ENCODE measurements at places on chromosomes 5 and 9.

DNA sequence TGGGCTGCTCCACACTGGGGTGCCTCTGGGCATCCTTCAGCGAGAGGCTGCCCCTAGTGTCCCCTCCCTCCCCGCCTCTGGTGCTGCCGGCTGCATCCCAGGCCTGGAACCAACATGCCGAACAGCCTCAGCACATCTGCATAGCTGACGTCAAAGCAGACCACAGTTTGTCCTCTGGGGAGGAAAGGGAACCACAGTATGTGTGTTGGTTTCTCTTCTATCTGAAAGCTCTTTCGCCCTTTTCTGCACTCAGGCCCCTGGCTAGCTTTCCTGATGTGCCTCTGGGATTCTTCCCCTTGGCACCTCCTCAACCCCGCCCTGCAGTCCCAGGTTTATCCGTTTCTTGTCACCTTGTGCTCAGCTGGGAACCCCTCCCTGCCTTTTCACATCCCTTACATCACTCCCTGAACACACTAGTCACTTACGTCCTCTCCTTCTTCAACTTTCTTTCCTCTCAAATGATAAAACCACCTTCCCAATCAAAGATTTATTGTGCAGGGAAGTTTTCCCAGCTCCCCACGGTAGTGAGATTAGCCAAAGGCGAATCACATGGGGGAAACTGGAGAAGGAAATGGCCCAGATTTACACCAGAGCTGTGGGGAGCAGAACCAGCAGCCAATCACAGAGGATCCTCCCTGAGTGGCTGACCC lies 35.5 kb upstream of the B4GALT1 start:
- no peak for DNase-seq

- no peak for DNase-seq
Observed at GRCh38 chr9:95735701-95736100, 139.8 kb upstream of the ERCC6L2 start.

DNA sequence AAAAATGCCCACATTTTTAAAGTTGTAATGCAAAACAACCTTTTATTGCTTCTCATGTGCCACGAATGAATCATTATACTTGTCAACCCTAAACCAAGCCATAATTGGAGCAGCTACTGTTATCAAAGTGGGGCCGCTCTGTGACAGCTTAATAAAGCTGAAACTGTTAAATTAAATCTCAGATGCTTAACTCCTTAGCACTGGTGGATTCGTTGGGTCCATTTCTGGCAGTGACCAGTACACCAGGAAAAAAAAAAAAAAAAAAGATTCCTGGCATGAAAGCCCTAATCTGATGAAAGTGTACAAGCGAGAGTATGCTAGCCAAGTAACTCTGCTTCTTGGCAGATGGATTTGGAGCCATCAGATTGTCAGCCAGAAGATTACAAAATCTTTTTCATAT lies 164.8 kb downstream of the ZSWIM6 start:
- no peak for DNase-seq

DNA sequence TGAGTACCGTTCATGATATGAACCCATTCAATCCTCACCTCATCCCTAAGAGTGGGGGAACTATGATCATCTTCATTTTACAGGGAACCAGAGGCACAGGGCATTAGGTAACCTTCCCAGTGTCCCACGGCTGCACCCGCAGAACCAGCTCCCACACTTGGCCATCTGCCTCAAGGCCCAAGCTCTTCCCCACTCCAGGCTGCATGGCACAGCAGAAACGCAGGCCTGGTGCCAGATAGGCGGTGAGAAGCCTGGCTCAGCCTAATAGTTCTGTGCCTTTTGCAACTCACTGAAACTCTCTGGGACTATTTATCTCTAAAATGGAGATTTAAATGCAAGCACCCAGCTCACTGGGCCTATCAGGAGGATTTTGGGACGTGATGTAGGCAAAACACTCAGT lies 90.8 kb upstream of the ZNF618 start:
- DNase-seq, result no peak

- no peak for DNase-seq
Observed at GRCh38 chr5:175658299-175659145, 651 bp downstream of the HRH2 start.
